ENCODE measurements at places on chromosomes 4 and X. TPM values are rescaled to one million over a fixed set of nuclear protein-coding genes. Genes with fewer than 3 reads are reported as not detected.

The MAGEC1 gene
- 3.9 TPM for total RNA-seq

The PPP1R3F gene
- 7.2 TPM for total RNA-seq

The RASGEF1B gene
- total RNA-seq, result 1.1 TPM

The HOPX gene
- not detected for total RNA-seq

The GYG2 gene
- total RNA-seq, result 1.0 TPM

The GPC3 gene
- total RNA-seq, result 0.34 TPM

The MAGEA12 gene
- total RNA-seq, result 60.6 TPM

The USP17L27 gene
- not detected for total RNA-seq

The WDFY3 gene
- 6.3 TPM for total RNA-seq

The DKK2 gene
- 2.7 TPM for total RNA-seq

The CYLC1 gene
- not detected for total RNA-seq

The HTN1 gene
- not detected for total RNA-seq

The CHIC1 gene
- total RNA-seq, result 4.2 TPM

The PWWP3B gene
- total RNA-seq, result 1.8 TPM

The PCDH19 gene
- 0.06 TPM for total RNA-seq

The MCTS1 gene
- 81.7 TPM for total RNA-seq

The ADH6 gene
- not detected for total RNA-seq

The PHEX gene
- 0.18 TPM for total RNA-seq

The DMP1 gene
- total RNA-seq, result not detected

The PABPC4L gene
- total RNA-seq, result 0.97 TPM

The SSX5 gene
- not detected for total RNA-seq

The SASH3 gene
- not detected for total RNA-seq

The APELA gene
- total RNA-seq, result not detected

The SFRP2 gene
- total RNA-seq, result not detected

The FGF2 gene
- 4.2 TPM for total RNA-seq

The ITGB1BP2 gene
- total RNA-seq, result 1.3 TPM

The LRCH2 gene
- 2.8 TPM for total RNA-seq

The SGMS2 gene
- 22.3 TPM for total RNA-seq

The MEPE gene
- total RNA-seq, result not detected

The F8A3 gene
- total RNA-seq, result not detected

The BGN gene
- total RNA-seq, result 5.7 TPM

The MSMO1 gene
- total RNA-seq, result 41.6 TPM

The DMRTC1 gene
- total RNA-seq, result not detected

The RP2 gene
- total RNA-seq, result 9.7 TPM

The FAM47A gene
- not detected for total RNA-seq

The GYPB gene
- total RNA-seq, result not detected

The MAGEB2 gene
- 42.1 TPM for total RNA-seq

The GLRA2 gene
- total RNA-seq, result not detected

The GAGE2A gene
- total RNA-seq, result 61.7 TPM

The DSPP gene
- total RNA-seq, result not detected

The VCX2 gene
- total RNA-seq, result not detected

Measured in Daoy (cell line).